NCI-H345 (cell line): ENCODE measurements at places on chromosomes 11 and 22.

DNA sequence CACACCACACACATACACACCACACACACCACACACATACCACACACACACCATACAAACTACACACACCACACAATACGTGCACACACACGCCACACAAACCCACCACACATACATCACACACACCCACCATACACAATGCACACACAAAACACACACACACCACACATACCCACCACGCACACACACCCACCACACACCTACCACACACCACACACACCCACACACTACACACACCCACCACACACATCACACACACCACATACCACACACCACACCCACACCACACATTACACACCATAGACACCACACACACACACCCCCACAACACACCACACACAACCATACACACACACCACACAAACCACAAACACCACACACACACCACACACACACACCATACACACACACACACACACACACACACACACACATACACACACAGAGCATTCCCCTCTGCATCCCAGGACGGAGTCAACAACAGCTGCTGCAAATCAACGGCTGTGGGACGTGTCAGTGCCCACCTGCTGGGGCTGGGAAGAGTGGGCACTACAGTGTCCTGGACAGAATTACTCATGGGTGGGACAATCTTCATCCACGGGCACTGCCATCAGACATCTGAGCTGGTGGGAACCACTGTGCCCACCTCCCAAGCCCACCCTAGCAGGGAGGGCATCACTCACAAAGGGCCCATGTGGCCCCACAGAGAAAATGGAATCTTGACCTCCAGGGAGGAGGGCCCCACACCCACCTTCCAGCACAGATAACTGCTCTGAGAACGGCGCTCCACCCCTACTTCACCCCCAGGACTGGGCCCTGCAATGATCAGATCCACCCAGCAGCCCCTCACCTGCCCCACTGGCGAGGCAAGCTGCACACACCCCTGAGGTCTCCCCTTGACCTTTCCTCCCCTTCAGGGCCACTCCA is 8.4 kb downstream of the TP53I11 start:
- DNase-seq, result no peak

DNA sequence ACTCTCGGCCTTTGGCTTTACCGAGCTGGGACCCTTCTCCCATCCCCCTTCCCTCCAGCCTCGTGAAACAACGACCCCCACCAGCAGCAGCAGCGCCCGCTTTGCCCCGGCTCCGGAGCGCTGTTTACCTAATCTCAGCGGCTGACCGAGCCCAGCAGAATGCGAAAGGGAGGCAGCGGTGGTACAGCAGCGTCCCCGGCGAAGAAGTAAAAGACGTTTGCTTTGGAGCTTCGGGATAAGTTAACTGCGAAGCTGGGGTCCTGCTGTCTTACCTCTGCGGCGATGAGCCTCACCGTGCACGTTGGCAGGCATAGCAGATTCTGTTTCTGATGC is 2.0 kb upstream of the LARGE1 start:
- peak; percentile 5 for DNase-seq

- no peak for DNase-seq
These were observed 159.9 kb upstream of the GRK3 start for GRCh38 chr22:25404556-25404927.

GRCh38 chr22:33896154-33896553 is 24.1 kb downstream of the LARGE1 start:
- DNase-seq, result no peak

DNA sequence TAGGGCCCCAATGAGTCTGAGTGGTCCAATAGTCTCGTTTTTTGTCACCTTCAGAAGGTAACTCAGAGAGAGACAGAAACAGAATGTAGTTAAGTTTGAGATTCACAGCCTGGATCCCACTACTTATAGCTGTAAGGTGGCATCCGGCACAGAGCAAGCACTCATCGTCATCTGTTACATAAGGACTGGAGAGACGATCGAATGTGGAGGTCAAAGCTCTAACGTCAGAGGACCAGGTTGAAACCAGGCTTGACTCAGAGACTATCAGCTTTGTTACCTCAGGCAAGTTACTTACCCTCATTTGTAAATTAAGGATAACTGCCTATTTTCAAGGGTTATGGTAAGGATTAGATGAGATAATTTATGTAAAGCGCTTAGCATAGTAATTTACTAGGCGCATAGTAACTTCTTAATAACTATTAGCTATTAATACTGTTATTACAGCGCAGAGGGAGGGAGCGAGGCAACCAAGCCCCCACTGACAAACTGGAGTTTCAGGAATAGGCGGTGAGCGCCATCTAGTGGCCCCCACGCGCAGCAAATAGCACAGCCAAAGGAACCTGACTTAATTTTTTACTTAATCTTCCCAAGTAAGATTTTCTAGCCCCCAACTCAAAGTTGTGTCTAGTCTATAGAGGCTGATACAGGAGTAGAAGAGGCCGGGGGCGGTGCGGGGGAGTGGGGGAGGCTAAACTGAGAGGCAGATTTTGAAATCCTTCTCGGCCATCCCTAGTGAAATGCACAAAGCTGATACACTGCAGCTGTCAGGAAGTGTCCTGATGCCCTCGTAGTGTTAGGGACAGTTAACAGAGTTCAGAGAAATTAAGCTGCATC is 29.0 kb upstream of the API5 start:
- DNase-seq, result peak; percentile 50

DNA sequence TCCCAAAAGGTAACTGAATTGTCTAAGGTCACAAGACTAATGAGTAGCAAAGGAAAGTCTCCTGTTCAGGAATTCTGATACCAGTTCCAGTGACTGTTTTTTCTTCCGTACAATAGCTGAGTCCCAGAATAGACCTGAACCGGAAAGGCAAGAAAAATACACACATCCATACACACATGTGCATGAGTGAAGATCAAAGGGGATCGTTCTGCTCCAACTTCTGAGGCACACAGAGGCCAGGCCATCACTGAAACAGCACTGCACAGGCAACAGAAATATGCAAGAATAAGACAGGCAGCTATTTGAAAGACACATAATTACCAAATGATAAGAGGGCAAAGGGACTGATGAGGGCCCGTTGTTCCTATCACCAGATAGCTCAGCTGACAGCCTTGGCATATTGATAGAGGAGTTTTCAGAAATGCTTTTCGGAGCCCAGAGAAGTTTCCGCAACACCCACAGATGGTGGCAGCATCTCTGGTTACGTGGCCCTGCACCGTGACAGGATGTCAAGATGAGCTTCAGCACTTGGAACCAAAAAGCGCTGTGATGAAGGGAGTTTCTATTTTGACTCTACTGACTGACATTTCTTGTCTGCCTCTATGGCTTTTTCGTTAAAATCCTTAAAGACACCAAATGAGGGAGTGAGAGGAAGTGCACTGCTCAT is 280.6 kb downstream of the LARGE1 start:
- no peak for DNase-seq

DNA sequence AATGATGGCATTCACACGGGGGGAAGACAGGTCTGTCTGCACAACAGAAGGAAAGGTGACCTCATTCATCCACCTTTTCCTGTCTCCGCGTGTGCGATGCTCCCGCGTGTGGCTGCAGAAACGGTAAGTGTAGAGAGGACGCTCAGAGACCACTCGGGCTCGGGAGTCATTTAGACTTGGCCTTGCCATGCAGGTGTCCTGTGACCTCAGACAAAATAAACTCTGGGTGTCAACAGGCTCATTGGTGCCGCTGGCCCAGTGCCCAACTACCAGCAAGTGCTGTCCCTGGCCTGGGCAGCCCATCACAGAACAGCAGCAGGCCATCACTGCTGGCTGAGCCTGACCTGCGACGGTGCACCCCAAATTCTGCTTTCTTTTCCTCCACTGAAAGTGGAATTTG is 48.1 kb upstream of the ARFGAP3 start:
- no peak for DNase-seq

GRCh38 chr11:128599729-128600128 is 12.4 kb upstream of the ETS1 start:
- DNase-seq, result no peak

GRCh38 chr11:116637766-116638165 is 135.0 kb downstream of the BUD13 start:
- DNase-seq, result no peak

DNA sequence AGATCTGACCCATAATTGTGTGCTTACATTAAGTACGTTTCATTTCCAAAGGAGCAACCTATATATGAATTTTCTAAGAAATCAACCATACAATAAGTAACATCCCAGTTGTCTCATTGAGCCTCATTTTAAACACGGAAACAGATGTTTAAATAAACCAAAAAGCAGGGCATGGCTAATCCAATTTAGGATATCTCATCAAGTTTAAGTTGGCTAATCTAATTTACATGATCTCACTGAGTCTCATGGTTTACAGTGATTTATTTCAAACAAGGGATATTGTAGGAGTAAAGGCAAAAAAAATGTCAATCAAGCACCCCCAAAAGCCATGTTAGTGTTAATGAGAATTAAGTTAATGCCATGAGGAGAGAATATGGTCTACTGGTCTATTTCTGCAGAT is 499.8 kb upstream of the CCDC90B start:
- no peak for DNase-seq

- DNase-seq, result no peak
These were observed 39.3 kb upstream of the H19 start for GRCh38 chr11:2036863-2037486.

DNA sequence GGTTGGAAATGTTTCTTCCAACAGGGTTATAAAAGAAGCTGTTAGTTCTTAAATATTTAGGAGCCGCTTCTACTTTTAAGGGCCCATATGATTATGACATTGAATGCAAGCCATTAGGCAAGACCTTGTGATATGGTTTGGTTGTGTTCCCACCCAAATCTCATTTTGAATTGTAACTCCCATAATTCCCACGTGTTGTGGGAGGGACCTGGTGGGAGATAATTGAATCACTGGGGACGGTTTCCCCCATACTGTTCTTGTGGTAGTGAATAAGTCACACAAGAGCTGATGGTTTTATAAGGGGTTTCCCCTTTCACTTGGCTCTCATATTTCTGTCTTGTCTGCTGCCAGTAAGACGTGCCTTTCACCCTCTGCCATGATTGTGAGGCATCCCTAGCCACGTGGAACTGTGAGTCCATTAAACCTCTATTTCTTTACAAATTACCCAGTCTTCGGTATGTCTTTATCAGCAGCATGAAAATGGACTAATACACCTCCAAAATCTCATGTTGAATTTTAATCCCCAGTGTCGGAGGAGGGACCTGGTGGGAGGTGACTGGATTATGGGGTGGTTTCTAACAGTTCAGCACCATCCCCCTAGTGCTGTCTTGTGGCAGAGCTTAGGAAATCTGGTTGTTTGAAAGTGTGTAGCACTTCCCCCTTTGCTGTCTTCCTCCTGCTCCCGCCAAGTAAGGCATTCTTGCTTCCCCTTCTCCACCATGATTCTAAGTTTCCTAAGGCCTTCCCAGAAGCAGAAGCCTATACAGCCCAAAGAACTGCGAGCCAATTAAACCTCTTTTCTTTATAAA is 4.3 kb downstream of the CD59 start:
- DNase-seq, result no peak

DNA sequence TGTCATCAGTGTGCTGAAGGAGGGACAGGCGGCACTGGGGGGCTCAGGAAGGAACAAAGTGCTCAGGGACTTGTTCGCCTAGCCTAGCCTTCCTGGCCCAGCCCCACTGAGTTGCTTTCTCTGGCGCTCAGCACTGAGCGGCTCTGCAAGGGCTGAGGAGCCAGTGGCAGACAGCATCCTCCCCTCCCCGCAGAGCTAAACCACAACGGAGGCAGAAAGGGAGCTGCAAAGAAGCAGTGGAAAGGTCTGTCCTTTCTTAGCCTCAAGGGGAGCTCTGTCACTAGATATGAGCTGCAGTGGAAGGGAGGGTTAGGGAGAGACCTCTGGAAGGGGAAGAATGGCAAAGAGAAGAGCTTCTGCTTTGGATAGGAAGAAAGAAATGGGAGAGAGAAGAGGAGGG is 89.7 kb upstream of the PHOX2A start:
- DNase-seq, result no peak

DNA sequence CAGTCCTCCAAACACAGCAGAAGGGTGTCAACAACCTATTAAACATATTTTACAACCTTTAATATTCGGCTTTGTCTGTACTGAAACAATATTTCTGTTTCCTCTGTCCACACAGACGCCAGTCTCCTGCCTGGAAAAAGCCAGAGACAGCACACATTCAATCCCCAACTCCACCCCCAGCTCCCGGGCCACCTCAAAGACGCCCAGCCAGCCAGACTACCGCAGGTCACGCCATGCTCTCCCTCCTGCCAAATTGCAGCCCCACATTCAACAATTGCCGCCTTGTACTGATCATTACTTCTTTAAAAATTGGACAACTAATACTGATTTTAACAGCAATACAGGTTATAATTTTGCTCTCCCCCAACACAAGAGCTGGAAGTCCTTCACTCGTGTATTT is 1.2 kb downstream of the SERGEF start:
- DNase-seq, result no peak

DNA sequence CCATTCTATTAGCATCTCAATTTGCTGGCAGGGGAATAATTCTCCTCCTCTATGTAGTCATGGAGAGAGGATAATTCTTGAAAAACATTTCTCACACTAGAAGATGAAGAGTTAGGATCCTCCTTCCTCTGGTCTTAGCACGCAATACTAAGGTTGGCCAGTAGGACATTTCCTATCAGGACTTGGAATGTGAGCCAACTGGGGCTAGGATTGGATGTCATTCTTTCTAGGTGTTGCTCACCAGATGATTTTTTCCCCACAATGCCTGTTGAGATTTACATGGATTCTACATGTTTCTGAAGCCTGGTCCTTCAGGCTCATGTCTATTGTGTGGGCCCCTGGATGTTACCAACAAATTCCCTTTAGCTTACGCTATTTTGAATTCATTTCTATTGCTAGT is 28.0 kb downstream of the SLN start:
- no peak for DNase-seq

DNA sequence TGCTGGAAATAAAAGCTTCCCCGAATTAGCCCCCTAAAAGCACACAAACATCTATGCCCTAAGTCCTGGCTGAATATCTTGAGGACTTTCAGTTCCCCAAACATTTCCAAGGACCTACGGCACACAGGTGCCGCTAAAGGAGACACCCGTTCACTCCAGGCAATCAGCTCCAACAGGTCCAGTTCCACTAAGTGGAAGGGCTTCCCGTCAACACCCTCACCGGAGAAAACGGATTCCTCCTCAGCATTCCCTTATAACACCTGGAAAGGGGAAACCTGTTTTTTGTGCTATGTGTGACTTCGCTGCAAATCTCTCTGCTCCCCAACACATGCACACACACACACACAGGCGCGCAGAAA is 3.9 kb downstream of the TENM4 start:
- DNase-seq, result no peak

DNA sequence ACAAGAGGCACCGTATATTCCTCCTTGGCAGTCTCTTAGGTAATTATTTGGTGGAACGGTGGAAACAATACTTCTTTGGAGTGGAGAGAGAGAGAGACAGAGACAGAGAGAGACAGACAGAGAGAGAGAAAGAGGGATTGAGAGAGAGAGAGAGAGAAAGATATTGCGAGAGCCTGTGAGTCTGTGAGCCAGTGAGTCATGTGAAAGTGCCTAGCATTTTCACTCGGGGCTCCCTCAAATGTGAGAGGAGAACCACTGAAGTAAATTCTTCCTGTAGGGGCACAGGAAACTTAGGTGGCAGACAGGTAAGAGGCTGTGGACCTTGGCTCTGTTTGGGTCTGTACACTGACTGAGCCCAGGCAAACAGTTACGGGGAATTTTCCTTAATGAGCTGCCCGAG is 31.6 kb upstream of the SNX19 start:
- DNase-seq, result no peak

- DNase-seq, result no peak
These were observed 587.7 kb downstream of the OPCML start for GRCh38 chr11:132944569-132944944.

GRCh38 chr11:68261006-68261405 is 10.8 kb downstream of the C11orf24 start:
- no peak for DNase-seq
